ENCODE measurements at places on chromosomes 1 and 21.

DNA sequence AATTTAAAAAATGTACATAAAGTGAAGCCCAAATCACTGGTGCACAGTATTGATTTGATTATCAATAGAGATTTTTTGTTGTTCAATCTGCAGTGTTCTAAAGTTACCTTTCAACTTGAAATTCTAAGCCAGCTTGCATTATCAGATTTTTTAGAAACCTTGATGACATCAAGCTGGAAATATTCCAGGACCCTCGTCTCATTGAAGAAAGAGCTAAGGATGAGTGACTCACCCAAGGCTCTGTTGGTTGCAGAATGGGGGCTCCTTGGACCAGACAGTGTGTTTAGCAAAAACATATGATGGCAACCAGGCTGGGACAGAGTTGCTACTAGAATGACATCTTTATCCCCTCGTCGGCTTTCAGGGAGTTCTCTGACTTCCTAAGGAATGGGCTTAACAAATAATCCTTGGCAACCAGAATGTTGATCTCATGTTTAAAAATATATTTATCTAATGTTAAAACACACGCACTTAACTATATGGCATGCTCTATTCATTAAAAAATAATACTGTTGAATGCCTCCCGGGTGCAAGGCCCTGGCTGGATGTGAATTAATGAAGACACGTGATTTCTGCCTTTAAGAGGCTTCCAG, 79.7 kb downstream of the RUNX3 start:
- DNase-seq, result no peak

DNA sequence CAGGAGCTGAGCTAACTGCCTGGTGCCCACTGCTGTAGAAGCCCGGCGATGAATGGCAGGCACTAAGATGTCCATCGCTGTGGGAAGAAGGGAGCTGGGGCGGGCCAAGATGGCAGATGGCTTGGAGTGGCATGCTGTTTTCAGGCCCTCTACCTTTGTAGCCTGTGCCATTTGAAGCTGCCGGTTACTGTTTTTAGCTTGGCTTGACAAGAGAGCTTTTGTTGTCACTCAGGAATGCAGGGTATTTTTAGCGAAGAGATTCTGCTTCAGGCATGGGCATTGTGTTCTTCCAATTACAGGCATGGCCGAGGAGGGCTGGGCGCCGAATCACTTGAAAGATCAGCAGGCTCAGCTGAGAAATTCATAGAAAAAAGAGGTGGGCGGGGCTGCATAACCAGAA, 348.7 kb downstream of the RPS6KC1 start:
- no peak for DNase-seq

DNA sequence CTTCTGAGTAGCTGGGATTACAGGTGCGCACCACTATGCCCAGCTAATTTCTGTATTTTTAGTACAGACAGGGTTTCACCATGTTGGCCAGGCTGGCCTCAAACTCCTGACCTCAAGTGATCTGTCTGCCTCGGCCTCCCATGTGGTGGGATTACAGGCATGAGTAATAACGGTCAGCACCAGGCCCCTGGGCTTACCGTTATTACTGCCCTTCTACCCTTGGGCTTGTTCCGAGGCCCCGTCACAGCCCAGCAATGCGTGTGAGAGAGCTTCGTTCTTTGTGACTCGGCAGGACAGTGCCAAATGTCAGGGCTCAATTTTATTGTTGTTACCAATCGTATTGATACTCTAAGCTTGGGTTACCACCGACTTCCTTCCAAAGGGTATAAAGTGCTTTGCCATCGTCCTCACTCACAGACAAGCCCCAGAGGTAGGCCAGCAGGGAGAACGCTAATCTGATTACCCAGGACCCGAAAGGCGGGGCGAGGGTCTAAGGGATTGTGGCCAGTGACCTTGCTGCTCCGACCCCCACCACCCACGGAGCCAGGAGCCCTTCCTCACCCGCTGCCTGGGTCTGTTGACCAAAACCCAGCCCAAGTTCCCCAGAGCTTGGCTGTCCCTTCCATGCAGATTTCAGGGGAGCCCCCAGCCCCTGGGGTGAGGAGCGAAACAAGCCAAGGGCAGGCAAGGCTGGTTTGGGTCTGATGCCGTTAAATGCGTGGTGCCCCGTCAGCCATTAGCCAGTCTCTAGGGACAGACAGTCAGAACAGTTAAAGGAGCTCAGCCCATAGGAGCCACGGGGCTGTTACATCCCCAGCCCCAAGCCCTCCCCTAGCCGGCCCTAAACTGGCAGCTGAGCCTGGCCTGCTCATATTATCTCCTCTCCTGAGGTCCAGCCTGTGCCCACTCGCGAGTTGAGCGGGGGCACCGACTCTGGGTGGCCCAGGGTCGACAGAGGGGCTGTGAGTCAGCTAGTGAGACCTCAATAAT, 54.9 kb upstream of the CASZ1 start:
- no peak for DNase-seq

DNA sequence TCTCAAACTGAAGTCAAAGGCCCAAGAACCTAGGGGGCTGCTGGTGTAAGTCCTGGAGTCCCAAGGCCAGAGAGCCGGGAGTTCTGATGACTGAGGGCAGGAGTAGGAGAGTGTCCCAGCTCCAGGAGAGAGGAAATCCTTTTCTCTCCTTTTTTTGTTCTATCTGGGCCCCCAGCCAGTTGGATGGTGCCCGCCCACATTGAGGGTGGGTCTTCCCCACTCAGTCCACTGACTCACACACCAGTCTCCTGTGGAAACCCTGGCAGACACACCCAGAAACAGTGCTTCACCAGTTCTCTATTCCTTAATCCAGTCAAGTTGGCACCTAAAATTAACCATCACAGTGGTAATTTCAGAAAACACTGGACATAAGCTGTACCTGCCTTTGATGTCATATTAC, 12.7 kb upstream of the WDR26 start:
- DNase-seq, result no peak

GRCh38 chr1:88441022-88441421, 243.1 kb upstream of the PKN2 start:
- DNase-seq, result no peak

- no peak for DNase-seq
Observed at GRCh38 chr21:43207043-43207315, 38.2 kb downstream of the CRYAA start.

GRCh38 chr1:26097696-26098095, 13.9 kb upstream of the PDIK1L start:
- DNase-seq, result no peak

- DNase-seq, result no peak
Observed at GRCh38 chr1:240619906-240620621, 8.1 kb upstream of the GREM2 start.

DNA sequence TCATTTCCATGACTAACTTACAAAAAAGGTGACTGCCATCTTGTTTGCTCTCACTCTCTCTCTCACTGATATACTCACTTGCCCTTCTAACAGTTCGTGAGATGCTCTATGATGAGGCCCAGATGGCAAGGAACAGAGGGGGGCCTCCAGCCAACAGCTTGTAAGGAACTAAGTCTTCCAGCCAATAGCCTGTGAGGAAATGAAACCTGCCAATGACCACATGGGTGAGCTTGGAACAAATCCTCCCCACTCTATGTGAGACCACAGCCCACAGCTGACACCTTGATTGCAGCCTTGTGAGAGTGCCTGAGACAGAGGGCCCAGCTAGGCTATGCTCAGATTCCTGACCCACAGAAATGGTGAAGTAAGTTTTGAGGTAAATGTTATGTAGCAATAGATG, 153.7 kb downstream of the HHIPL2 start:
- DNase-seq, result no peak

DNA sequence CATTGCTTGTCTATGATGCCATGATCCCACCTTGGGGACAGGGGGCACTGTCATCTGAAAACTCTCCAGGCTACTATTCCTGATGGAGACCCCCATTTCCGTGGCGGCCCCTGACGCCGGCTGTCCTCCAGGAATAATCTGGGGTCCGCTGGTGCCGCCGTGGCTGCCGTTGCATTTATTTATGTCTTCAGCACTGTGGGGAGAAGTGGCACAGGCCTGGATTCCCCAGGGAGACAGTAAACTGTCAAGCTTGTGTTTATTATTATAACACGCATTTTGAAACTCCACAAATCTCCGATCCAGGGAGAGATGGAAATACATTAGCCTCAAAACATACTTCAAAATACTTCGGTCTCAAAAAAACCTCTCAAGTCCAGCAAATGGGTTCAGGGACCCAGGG, 126.9 kb upstream of the C1orf174 start:
- DNase-seq, result no peak

DNA sequence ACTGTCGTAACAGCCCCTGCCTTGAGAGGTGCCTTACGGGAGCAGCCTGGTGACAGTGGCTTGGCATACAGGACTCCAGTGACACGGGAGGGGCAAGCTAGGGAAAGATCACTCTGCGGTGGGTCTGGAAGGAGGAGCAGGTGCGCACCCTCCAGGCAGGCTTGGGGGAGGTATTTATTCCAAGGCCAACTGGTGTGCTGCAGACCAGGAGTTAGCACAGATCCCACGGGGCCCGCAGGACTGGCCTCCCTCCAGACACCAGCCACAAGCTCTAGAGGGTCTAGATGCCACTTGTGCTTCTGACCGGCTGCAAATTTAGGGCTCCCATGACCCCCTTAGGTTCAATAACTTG, 22.1 kb downstream of the PSEN2 start:
- no peak for DNase-seq

- no peak for DNase-seq
Observed at GRCh38 chr21:43355925-43356289, 71.0 kb downstream of the SIK1 start.

DNA sequence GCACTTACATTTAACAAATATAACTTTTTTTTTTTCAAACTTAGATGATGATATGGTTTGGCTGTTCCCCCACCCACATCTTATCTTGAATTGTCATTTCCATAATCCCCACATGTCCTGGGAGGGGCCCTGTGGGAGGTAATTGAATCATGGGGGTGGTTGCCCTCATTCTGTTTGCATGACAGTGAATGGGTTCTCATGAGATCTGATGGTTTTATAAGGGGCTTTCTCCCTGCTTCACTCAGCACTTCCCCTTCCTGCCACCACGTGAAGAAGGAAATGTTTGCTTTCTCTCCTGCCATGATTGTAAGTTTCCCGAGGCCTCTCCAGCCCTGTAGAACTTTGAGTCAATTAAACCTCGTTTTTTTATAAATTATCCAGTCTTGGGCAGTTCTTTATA, 432.6 kb downstream of the AMY1C start:
- no peak for DNase-seq

DNA sequence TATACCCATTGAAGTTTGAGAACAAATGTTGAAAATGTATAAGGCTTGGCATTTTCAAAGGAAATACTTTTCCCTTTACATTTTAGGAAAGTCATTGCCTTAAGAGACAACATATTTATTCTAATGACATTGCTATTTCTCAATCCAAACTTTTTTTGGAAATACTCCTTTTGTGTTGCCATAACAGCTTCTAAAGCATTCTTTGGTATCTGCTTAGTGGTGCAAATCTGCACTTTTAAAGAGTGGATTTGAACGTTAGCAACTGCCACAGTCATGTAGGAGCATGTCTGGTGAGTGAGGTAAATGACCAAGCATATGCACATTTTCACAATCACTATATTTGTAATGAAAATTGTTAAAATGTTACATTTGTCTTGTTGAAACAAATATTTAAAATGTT, 124.4 kb upstream of the GORAB start:
- DNase-seq, result no peak

- no peak for DNase-seq
Observed at GRCh38 chr1:83929184-83929583, 69.7 kb downstream of the TTLL7 start.

DNA sequence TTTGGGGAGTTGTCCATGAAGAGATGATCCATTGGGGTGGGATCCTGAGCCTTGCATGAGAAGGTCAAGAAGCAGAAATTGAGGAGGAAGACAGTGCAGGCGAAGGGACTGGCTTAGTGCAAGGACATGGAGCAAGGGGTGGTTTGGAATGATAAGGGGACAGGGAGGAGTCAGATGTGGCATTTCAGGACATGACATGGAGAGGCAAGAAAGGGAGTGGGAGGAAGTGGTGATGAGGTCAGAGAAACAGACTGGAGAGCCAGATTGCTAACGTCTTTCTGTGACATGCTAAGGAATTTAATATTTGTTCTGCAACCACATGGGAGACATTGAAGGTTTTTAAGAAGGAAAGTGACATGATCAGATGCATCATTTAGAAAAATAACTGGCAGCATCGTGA, 346.8 kb upstream of the FMN2 start:
- no peak for DNase-seq

DNA sequence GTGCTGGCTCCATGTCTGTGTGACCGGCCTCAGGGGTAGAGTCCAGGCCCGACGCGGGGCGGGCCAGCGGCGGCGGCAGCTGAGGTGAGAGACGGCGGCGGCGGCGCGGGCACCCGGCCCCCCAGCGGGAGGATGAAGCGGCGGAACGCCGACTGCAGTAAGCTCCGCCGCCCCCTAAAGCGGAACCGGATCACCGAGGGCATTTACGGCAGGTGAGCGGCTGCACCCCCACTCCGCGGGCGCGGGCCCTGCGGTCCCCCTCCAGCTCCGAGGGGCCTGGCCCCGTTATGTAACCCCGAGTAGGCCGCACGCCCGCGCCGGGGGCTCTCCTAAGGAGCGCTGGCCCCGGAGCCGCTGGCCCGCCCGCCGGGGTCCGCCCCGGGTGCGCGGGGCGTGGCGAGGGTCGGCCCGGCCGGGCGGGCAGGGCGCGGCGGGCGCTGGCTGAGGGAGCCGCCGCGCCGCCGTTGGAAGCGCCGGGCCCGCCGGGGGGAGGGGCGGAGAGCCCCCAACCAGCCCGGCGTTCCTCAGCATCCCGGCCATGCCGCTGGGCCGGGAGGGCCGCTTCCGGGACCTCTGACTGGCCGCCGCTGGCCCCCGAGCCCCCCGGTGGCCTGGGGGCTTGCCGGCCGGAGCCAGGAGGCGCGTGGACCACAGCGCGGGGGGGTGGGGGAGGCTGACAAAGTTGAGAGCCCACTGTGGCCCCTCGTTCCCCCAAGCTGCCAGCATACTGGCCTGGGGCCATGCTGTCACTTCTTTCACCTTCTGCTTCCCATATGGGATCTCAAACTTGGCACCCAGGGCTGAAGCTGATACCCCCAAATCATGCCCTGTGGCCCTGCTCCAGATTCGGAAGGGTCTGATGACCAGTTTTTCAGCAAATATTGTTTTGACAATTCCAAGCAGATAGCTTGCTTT, 527 bp downstream of the MACO1 start:
- no peak for DNase-seq

DNA sequence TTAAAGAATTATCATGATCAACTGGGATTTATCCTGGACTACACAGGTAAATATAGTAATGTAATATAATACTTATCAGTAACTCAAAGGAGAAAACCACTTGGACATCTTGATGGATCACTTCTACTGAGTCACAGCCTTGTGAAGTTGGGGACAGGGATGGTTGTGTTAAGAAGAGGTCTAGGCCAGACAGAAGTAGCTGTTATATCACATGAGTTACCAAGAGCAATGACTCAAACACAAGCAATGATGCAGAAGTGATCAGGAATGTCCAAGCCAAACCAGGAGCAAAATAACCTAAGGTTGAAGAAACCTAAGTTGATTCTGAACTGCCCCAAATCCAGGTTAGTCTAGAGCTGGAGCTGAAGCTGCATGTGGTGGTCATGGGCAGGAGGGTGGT, 424.5 kb upstream of the DAB1 start:
- no peak for DNase-seq
